ENCODE measurements at places on chromosomes 5 and 9.

GRCh38 chr5:66609615-66610014, 13.4 kb downstream of the MAST4 start:
- DNase-seq, result no peak

DNA sequence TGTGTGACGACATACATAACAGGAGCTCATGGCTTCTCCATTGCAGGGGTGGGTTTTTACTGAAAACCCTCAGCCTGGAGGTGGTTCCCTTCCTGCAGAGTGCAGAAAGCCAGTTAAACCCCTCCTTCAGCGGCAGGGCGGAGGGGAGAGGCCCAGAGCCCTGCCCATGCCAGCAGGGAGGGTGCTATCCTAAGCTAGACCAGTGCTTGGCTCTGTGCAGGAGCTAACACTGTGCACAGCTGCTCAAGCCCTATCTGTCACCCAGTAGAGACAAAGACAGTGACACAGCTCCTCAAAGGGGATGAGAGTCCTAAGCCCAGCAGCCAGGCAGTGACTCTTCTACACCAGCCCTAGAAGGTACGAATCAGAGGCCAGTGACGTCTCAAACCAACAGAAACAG, 70.0 kb upstream of the ZSWIM6 start:
- peak; percentile 3 for DNase-seq

- no peak for DNase-seq
These were observed 10.4 kb downstream of the LHX3 start for GRCh38 chr9:136194540-136194939.

GRCh38 chr5:167217097-167217743, 1074.2 kb upstream of the WWC1 start:
- DNase-seq, result no peak

DNA sequence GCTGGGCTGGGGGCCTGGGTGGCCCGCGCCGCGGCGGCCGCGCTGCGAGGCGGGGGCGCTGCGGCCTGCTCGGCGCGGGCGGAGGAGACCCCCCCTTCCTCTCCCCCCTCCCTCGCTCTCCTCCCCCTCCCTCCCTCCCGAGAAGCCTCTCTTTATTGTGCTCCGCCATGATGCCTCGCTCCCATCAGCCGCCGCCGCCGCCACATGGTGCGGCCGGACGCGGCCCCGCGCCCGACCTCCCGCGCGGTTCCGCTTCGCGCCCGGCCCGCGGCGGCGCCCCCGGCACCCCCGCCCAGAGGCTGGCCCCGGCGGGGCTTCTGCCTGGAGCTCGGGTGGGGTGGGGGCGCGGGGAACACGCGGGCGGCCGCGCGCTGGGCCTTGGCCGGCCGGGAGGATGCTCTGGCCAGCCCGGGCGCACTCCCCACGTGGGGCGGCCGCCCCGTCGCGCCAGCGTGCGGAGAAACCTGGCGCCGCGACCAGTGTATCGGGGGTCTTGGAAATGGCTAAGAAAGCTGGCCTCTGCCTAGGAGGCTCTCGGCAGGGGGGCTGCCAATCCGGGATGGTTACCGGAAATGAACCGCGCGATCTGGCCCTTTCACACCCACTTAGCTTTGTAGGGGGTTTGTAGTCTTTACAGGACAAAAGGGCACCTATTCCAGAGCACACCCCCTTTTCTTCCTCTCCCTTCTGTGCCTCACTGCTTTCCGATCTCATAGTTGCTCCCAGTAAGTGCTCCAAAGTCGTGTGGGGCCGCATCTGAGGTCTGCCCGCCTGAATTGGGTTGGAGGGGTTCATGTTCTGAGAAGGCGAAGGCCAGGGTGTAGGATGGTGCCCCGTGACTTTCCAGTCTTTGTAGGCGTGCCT, 1.0 kb downstream of the SET start:
- DNase-seq, result peak; percentile 38

DNA sequence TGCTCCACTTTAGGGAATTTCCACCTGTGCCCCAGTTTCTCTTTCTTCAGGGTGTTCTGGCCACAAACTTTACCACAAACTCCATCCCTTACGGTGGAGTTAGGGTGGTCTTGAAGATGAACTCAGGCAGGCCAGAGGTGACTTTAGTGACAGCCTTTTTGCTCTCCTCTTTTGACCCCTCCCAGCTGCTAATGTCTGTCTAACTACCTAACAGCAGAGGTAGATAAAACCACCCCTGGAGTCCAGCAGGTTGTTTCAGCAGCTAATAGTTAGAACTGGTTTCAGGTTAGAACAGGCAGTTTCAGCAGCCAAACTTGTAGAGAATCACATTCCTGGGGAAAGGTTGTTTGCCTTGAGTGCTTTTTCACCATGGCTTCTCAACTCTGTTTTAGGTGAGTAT, 971.3 kb upstream of the CDH18 start:
- no peak for DNase-seq

DNA sequence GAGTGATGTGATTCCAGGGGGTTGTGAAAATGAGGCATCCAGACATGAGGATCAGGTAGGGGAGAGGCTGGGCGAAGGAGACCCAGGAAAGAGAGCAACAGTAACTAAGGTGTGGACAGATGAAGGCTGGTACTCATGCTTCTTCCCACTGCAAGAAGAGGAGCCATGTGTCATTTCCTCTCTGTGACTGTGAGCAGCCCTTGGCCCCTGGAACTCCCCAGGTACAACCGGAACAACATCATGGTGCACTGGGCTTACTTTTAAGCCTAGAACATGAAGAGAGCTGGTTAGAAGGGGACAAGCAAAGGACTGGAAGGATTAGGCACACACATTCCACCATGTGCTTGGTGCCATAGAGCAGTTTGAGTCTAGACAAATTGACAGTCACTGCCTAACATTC, 10.9 kb upstream of the IL12B start:
- DNase-seq, result no peak

GRCh38 chr5:176846335-176847140, 36.2 kb downstream of the UNC5A start:
- no peak for DNase-seq

DNA sequence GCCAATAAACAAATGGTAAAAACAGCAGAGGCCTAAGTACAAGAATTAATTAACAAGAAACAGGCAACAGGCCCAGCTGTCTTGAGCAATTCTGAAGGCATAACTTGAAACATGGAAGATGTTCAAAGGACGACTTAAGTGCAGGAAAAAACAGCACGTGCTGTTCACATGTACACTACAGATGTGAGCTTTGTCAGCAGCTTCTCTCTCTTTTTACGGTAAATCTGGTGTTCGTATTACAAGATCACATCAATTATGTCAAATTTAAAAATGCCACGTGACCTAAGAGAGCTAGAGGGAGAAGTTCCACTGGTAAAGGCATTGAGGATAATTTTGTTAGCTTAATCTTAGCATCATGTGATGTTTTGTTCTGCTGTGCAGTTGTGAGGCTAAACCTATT, 281.1 kb downstream of the PSAT1 start:
- DNase-seq, result no peak

- peak; percentile 52 for DNase-seq
These were observed 16.3 kb downstream of the LARP1 start for GRCh38 chr5:154771383-154771901.

DNA sequence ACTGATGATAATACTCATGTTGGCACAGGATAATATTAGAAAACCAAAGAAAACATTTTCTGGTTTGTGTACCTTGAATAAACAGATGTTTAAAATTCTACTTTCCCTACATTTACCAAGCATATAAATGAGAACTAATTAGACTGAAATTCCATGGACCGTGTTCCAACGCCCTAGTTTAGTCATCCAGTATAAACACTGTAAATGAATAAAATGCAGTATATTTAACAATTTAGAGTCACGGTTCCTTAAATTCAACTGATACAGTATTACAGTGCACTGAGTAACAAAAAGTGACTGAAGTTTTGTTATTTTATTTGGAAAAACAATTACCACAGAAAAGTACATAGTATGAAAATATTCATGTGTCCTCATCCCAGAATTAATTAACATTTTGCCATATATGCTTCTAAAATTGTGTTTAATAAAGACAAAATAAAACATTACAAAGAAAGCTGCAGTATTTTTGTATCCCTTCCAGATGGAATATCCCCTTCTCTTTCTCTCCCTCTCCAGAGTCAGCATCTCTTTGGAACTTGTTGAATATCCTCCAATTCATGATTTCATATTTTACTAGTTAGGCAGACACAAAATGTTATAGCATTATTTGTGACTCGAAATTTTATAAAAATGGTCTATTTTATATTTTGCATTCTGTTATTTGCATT, 112.5 kb downstream of the HMHB1 start:
- DNase-seq, result no peak

DNA sequence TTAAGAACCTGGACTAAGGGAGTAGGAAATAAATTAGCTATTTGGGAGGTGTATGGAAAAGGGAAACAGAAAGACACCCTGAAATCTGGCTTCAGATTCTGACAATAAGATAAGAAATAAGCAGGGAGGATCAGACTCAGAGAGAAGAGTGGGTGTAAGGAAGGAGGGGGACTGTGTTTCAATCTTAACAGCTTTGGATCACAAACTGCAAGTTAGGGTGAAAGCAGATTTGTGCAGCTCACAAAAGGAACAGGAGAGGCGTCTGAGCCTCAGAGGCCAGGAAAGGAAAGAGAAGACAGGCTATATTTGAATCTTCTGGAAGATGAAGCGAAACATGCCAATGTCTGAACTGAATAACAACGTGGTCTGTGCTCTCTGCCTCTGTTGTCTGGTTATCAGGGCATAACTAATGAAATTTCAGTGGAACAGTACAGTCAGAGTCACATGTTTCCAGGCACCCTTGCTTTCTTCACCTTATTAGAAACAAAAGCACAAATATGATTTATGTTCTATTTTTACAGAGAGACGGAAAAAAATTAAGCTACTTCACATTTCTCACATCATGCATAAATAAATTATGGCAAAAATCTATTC, 26.6 kb downstream of the SGTB start:
- no peak for DNase-seq

- DNase-seq, result no peak
These were observed 77.5 kb downstream of the CERT1 start for GRCh38 chr5:75433814-75434506.

GRCh38 chr9:137178201-137178938, 6.5 kb upstream of the TMEM210 start:
- no peak for DNase-seq

GRCh38 chr9:95634114-95634513, 117.3 kb upstream of the PTCH1 start:
- DNase-seq, result no peak

- DNase-seq, result no peak
These were observed 122.7 kb downstream of the ARL15 start for GRCh38 chr5:54187694-54188093.

- DNase-seq, result no peak
These were observed 44.1 kb upstream of the GABRA6 start for GRCh38 chr5:161641444-161641843.

GRCh38 chr5:154394307-154394706, 51.5 kb upstream of the SAP30L start:
- DNase-seq, result no peak

Measured in NCI-H524 (cell line).